ENCODE measurements at places on chromosomes 4 and X. TPM values are rescaled to one million over a fixed set of nuclear protein-coding genes. Genes with fewer than 3 reads are reported as not detected.
A peak's percentile ranks its signal among the peaks of the same experiment; 100 is the strongest.

Gene PIGA
- total RNA-seq = 8.9 TPM

Gene AKAP4
- total RNA-seq = not detected

Gene NXF2
- total RNA-seq = not detected

GRCh38 chrX:112967341-112967740, 126.7 kb upstream of the AMOT start:
- no peaks in the 10 kb centered on the region for H3K36me3 ChIP-seq
- 0 out of 2 replicates have a peak, but pooled peaks cover 3% of the 10 kb centered on the region for H3K4me1 ChIP-seq
- H3K27me3 ChIP-seq = no peaks in the 10 kb centered on the region
- no peak overlapping the region for H3K4me3 ChIP-seq
- no peak overlapping the region for H3K27ac ChIP-seq
- peak; percentile 49 for DNase-seq

DNA sequence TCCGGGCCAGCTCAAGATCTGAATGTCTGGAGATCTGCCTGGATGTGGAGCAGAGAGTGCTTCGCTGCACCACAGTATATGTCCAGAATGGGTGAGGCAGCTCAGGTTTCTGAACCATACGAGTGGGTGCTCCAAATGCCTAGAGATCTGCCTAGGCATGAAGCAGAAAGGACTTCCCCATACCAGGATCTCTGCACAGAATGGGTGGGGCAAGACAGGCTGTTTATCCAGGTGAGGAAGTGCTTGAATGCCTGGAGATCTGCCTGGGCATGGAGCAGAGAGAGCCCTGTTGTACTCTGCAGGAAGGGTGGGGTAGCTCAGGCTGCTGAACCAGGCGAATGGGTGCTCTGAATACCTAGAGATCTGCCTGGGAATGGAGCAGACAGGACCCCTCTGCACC, 45.4 kb upstream of the MAGEC2 start:
- H3K27me3 ChIP-seq = no peaks in the 10 kb centered on the region
- no peaks in the 10 kb centered on the region for H3K36me3 ChIP-seq
- H3K27ac ChIP-seq = no peak overlapping the region
- no peak for DNase-seq
- no peak overlapping the region for H3K4me3 ChIP-seq

- DNase-seq = no peak
- no peaks in the 10 kb centered on the region for H3K36me3 ChIP-seq
- no peaks in the 10 kb centered on the region for H3K27me3 ChIP-seq
- H3K4me3 ChIP-seq = no peak overlapping the region
Observed at GRCh38 chr4:53986062-53986461, 78.3 kb downstream of the CHIC2 start.

DNA sequence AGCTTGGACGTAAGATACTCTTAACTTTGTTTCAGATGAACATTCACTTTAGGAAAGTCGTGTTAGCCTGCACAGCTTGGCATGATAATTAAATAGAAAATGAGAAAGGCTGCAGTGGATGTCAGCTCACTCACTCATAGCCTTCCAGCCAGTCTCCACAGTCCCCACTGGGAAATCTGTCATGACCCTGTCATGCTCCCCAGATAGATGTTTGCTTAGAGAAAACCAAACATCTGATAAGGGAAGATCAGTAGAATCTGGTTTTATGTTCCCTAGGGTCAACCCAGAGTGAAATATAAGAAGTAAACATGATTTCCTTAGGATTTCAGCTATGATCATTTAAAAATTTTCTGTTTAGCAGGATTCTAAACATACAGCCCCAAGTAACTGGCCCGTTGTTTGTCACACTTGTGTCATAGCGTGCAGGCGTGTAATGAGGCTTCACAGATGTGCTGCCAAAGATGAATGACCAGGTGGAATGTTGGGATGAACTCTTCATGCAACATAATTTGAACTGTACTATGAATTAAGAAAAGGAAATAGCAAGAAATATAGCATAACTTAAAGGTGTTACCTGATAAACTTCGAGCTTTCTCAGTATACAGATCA, 180.1 kb downstream of the BANK1 start:
- H3K27me3 ChIP-seq = no peaks in the 10 kb centered on the region
- H3K4me3 ChIP-seq = no peak overlapping the region
- no peaks in the 10 kb centered on the region for H3K36me3 ChIP-seq
- no peak for DNase-seq

GRCh38 chr4:68520985-68521384, 55.1 kb downstream of the UGT2B17 start:
- H3K27me3 ChIP-seq = no peaks in the 10 kb centered on the region
- H3K27ac ChIP-seq = no peak overlapping the region
- no peak for DNase-seq
- no peaks in the 10 kb centered on the region for H3K4me1 ChIP-seq
- H3K4me3 ChIP-seq = no peak overlapping the region
